Stimulated activated CD8-positive, alpha-beta memory T cell treated with anti-CD3 and anti-CD28 coated beads, Interleukin-7, amount 100 ng/mL, for 1 hour (primary cell): ENCODE measurements at places on chromosomes 11 and 22.

DNA sequence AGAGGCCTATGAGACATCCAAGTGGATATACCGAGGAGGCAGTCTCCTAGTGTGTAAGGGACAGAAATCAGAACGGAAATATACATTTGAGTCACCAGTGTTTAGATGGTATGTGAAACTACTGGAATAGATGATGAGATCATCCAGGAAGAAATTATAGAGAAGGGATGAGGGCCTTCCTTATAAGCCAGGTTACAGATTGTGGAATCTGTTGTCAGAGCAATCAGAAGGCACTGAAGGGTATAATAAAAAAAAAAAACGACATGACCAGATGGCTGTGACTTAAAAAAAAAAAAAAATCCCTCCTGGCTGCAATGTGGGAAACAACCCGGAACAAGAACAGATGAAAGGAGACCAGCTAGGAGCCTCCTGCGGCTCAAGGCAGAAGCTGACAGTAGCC, 2.7 kb downstream of the MAJIN start:
- no peak for DNase-seq

GRCh38 chr11:19792510-19792909, 79.9 kb downstream of the NAV2 start:
- DNase-seq, result no peak

GRCh38 chr11:123429913-123430720, at the start of gene GRAMD1B:
TSS of gene GRAMD1B (plus strand) at chr11:123430269. CDS start at chr11:123430793, 524 bp downstream.
- peak; percentile 41 for DNase-seq

GRCh38 chr11:75858613-75859012, 43.6 kb downstream of the UVRAG start:
- DNase-seq, result no peak

DNA sequence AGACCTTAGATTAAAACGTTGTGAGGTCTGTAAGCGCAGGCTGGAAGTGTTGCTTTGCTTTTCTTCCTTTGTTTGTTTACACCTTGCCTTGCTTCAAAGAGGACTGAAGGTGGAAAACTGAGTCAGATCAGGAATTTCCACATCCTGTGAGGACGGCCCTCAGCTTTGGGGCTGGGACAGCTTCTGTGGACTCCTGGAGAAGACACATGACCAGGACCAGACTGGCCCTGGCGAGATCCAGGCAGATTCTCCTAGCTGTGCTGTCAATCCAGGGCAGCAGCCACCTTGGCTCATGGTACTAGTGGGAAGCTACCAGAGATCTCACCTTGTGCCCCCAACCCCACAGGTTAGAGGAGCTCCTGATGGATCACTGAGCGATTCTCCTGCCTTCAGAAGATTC, 1461.9 kb downstream of the TBC1D22A start:
- no peak for DNase-seq

DNA sequence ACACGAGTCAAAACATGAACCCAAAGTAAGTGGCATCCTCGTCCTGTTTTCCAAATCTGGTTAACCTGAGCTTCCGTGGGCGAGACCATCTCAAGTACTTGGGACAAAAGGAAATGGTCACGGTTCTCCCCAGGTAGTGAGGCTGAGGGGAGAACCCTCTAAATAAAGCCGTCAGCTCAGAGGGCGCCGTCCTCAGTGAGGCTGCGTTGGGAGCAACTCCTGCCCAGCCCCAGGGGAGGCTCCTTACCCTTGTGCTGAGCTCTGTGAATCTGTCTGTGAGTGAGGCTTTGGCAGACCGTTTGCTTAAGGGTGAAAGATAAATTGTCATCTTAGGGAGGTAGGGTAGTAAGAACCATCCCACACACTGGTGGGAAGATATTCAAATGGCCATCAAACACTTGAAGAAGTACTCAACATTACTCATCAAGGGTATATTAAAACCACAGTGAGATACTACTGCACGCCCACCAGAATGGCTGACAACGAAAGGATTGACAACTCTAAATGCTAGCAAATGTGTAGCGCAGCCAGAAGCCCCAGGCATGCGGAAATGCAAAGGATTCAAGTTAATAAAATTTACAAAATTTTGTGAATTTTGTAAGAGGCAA, 321.0 kb downstream of the TBC1D22A start:
- DNase-seq, result no peak

- no peak for DNase-seq
Measured at GRCh38 chr11:10716543-10717259, 23.1 kb upstream of the IRAG1 start.

- DNase-seq, result no peak
Measured at GRCh38 chr22:42895541-42895981, 38.5 kb upstream of the ARFGAP3 start.

DNA sequence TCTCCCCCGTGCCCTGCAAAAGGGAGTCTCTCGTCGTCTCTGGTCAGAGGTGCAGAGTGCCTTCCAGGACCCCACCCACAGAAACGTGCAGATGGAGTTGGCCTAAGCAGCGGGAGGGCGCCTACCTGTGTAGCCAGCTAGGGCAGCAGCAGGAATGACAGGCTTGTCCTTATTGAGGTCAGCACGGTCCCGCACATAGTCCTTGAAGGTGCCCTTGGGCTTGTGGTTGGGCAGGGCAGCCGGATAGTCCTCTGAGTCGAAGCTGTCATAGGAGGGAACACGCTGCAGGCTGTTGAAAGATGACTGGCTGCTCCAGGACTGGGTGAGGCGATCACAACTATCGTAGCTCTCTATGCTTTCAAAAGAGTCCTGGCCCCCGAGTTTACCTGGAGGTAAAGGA, 107.3 kb downstream of the ETS1 start:
- DNase-seq, result no peak

DNA sequence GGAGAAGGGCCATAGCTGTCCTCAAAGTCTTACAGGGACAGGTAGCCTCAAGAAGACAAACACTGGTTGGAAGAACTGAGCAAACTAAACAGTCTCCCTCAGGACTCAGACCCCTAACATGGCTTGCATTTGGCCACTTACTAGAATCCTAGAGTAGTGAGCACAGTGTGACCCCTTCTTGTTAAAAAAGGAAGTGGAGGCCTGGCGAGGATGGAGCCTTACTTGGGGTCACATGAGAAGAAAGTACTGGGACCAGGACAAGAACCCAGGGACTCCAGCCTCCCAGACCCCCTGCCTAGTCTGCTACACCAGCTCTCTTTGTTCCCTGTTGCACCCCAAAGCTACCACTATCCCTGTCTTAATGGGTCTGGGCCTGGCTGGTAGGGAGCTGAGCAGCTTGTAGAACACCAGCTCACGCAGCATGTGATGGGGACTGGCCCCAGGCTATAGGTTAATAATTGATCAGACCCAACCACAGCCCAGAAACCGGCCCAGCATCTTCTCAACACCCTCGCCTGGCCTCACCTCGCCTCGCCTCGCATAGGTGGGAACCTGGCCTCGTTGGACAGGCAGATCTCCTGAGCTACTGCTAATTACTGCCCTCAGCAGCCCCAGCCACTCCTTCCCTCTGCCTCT, 17.6 kb downstream of the DGAT2 start:
- DNase-seq, result no peak

DNA sequence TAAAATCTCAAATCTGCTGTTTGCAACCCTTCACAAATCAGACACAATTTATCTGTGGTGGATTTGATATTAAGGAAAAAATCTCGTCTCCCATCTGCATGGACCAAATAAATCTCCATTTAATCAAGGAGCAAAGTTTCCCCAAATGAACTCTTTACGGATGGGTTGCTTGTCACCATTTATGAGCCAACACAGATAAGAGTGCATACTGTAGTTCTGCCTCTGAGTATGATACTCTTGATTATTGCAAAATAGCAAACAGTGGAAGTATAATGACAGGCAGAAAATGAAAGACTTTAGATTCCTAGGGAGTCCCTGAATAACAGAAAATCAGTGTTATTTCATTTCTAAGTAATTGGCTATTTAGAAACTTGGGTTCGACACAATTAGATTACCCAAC, 1395.9 kb downstream of the FAM181B start:
- DNase-seq, result no peak

GRCh38 chr11:115784796-115785521, 280.7 kb upstream of the CADM1 start:
- DNase-seq, result no peak

GRCh38 chr22:29821291-29822016, 16.6 kb downstream of the ASCC2 start:
- no peak for DNase-seq

DNA sequence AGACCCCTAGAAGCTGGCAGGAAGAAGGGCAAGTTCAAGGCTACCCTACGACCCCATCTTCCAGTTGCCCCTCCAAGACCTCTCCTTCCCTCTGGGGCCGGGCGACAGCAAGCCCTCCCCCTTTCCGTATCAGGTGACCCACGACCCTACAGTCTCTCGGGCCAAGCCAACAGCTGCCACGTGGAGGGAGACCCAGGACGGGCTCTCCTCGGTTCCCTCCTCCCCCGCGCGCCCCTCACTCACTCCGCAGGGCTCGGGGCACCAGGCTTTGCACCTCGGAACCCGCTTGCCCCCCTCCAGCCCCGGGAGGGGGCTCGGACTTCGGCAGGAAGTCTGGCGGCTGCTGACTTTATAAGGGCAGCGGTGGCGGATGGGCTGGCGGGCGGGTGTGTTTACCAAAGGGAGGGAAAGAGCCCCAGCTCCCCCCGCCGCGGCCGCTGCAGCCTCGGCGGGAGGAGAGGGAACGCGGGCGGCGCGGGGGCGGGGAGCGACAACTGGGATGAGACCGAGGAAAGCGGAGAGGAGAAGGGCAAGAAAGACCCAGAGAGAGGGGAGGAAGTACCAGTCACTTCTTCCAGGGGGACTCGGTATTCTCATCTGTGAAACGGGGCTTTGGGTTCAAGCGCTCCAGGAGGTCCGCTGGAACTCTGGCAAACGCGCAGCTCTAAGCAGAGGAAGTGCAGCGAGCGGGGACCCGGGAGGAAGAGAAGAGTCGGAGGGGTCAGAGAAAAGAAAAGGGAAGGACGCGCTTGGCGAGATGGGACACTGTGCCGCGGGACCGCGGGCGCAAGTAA, 767 bp downstream of the SLC43A1 start:
- DNase-seq, result no peak

DNA sequence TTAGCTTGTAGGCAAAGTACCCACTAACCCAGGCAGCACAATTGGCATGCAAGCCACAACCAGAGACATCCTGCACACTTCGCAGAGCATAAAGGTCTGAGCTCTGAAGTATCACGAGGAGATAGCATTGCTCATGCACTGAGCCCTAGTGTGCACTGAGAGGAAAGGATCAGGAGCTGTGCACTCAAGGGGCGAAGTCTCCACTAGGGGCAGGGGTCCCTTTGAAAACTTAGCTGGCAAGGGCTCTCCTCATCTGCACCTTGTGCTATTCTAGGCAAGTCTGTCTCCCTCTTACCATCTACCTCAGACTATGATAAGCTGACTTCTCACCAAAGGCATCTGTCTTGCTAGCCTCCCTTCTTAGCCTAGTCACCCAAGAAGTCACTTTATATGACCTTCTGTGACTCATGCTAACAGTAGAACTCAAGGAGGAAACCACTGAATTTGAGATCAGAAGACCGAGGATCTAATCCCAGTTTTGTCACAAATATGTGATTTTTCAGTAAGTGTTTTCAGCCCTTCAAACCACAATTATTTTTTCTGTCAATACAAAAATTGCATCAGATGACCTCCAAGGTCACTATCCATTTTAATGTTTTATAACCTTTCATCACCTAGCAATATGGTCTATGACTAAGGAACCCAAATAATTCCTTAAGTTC, 1078.0 kb downstream of the NTM start:
- no peak for DNase-seq

GRCh38 chr11:91248199-91248807, 976.3 kb upstream of the FAT3 start:
- no peak for DNase-seq

GRCh38 chr22:24433828-24434470, 6.5 kb downstream of the ADORA2A start:
- DNase-seq, result no peak

GRCh38 chr11:29075726-29076125, 941.1 kb downstream of the KCNA4 start:
- DNase-seq, result no peak

DNA sequence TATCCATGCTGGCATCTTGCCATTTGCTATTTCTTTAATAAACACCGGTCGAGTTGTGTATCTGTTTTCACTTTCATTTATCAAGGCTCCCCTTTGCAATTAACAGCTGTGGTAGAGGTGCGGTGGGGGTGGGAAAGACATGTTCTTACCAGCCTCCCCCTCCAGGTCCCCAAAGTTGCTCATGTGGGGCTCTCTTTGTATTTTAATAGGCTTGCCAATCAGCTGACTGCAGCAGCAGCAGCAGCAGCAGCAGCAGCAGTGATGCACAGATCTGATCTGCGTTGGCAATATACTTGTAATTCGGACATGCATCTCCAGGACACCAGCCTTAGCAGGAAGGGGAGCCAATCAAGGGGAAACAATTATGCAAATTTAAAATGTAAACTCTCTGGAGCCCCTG, 40.3 kb upstream of the E2F8 start:
- no peak for DNase-seq

DNA sequence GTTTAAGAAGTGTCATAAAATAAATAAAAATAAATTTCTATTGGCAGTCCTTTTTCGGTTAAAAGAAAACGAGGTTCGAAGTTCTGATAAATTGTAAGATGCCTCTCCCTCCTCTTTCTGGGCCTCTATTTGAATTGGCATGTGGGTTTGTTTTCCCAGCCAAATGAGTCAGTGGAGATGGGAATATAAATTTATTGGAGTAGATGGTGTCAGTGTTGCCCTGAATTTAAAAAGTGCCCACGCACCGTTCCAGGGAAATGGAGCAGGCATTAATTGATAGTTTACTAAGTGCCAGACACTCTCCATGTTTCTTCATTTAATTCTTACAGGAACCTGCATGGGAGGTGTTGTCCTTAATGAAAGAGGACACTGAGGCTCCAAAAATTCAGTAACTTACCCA, 119.2 kb downstream of the FEZ1 start:
- no peak for DNase-seq

DNA sequence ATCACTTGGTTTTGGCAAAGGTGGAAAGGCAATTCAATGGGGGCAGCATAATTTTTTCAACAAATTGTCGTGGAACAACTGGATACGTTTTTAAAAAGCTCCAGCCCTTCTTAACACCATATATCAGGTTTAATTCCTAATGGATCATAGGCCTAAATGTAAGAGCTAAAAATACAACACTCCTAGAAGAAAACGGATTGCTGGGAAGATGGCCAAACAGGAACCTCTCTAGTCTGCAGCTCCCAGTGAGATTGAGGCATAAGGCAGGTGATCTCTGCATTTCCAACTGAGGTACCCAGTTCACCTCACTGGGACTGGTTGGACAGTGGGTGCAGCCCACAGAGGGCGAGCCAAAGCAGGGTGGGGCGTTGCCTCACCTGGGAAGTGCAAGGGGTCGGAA, 32.4 kb upstream of the SCGB1D1 start:
- no peak for DNase-seq

- no peak for DNase-seq
Measured at GRCh38 chr11:126354631-126355323, 709 bp upstream of the ST3GAL4 start.

GRCh38 chr11:73383249-73384124, 7.3 kb downstream of the RELT start:
- no peak for DNase-seq
